ENCODE measurements at places on chromosomes 3 and 15.

DNA sequence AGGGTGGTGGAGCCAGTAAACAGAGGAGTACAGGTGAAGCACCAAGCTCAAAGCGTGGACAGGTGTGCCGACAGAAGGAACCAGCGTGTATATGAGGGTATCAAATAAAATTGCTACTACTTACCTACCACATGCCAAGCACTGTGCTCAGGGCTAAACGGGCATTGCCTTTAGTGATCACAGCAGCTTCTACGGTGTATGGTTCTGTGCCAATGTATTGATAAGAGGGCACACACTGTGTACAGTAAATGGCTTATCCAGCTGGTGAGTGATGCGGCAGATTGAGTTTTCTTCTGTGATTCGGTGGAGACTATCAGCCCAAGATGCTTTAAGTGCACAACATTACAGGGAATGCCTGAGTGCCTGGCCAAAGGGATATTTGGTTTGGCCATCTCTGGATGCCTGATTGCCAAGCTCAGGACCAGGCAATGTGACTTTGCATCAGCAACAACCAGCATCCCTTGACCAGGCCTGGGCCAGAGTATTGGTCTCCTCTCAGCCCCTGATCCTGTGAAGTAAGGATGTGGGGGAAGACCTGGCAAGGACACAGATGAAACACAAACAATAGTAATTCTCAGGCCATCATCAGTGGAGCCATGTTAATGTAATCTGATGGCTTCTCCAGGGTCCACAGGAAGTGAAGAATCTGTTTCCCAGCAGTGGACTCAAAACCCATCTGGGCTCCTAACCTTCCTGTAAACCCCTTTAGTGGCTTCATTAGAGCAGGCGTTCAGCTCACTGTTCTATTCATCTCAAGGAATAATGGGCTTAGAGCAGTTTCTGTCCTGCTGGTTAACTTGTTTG is 14.1 kb downstream of the STARD5 start:
- DNase-seq, result no peak

- no peak for DNase-seq
These were observed 303.5 kb downstream of the PTPRG start for GRCh38 chr3:61864886-61865285.

DNA sequence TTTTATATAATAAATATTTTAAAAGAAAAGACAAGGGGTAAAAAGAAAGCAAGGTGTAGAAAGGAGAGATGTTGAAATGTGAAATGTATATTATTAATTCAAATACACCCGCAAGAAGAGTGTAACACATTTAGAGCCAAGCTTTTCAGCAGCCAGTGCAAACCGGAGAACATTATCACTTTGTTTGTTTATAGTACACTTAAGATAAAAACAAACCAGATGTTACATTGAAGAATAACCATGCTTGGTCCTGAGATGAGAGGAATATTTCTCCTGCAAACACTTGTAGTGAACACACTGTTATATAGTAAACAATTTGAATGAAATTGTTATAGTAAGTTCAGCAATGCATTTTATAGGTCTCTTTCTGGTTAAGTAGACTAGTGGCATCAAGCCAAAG is 1441.5 kb downstream of the OTOL1 start:
- DNase-seq, result no peak

- no peak for DNase-seq
These were observed 67.5 kb upstream of the AKAP13 start for GRCh38 chr15:85312929-85313331.

DNA sequence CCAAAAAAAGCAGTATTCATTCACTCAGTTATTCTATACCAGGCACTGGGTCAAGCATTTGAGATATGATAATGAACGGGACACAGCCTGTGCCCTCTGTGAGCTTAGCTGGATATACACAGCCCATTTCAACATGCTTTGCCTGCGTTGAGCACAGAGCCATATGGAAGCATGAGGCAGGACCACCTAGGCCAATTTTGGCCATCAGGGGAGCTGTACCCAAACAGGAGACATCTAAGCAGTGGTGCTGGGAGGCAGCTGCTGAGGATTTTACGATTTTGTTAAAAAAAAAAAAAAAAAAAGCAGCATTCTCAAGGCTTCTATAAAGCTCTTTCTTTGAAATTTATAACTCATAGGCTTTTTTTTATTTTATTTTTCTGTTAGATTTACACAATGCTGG is 87.2 kb upstream of the SLC2A2 start:
- no peak for DNase-seq

GRCh38 chr3:109943181-109943580 is 605.8 kb upstream of the DPPA4 start:
- DNase-seq, result no peak

DNA sequence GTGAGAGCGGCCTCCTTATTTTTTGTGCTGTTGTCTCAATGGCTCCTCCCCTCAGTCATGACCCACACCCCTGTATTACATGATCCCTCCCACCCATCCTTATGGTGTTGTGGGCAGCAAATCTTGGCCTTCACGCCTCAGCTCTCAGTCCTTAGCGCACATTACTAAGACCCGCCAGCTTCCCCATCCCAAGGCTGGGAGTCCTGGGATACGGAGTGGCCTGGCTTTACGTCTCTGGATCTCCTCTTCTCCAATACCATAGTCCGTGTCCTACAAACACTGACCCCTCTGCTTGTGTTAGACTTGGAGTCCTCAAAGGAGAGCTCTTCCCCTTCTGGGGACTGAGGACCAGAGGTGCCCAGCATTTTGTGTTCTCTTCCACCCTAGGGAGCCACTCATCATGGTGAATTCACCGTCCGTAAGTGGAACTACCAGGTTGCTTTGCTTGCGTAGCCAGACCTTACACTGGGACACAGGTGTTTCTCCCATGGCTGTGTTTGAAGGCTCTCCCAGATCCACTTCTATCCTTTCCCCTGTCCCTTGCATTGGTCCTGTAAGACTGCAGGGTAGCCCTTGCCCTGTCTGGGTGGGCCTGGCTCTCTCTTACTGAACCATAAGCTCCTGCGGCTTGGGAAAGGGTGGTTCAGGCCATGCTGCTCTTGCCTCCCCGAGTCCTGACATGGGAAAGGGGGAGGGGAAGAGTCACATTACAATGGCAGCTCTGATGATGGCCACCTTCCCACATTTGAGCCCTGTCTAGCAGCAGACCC is 13.6 kb downstream of the GRM2 start:
- no peak for DNase-seq

GRCh38 chr3:114518206-114518808 is 224.5 kb downstream of the TIGIT start:
- no peak for DNase-seq

- DNase-seq, result no peak
These were observed 24.5 kb downstream of the MB21D2 start for GRCh38 chr3:192892981-192893700.

GRCh38 chr3:132606085-132606484 is 9.0 kb downstream of the ACKR4 start:
- no peak for DNase-seq

- no peak for DNase-seq
These were observed 4.4 kb upstream of the TPM1 start for GRCh38 chr15:63037976-63038720.

DNA sequence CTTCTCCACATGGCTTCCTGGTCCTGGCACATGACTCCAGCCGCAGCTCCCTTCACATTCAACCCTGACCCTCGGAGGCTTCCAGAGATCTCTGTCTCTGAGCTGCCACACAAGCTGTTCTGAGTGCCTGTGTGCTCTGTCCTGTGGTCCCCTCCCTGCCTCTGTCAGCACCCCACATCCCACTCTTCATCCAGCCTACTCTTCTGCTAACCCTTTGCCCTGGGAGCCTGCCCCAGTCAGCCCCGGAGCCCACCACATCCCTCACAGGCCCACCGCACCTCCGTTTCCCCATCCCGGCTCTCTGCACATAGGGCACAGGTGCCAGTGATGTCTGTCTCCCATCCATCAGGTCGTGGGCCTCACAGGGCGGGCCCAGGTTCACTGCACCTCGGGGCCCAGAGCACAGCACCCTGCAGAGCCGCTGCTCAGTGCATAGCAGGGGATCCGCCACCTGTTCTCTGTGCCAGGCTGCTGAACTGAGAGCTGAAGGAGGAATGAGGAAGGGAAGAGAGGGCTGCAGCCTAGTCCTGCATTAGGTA is 133.6 kb downstream of the UACA start:
- DNase-seq, result peak; percentile 73

DNA sequence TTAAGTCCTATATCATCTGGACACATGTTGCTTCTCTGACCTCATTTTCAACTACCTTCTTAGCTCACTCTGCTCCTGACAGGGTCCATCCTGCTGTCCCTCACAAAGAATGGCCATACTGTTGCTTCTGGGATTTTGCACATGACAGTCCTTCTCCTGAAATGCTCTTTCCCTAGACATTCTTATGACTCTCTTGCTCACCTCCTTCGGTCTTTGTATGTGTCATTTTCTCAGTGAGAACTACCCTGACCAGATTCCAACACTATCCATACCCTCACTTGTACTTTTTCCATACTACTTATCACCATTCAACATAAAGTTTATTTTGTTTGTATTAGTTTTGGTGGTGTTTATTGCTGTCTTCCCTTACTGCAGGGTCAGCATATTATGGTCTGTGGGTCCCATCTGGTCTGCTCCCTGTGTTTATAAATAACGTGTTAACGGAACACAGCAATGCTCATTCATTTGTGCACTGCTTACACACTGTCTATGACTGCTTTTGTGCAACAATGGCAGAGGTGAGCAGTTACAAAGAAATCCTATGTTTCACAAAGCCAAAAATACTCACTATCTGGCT is 159.5 kb downstream of the SPATA16 start:
- no peak for DNase-seq

- no peak for DNase-seq
These were observed 222.8 kb upstream of the TLE3 start for GRCh38 chr15:70320482-70320881.

- DNase-seq, result no peak
These were observed 177.0 kb upstream of the TBL1XR1 start for GRCh38 chr3:177374323-177374722.

GRCh38 chr15:94229591-94230369 is 1.6 kb upstream of the MCTP2 start:
- DNase-seq, result no peak

GRCh38 chr3:70822669-70823068 is 510.2 kb upstream of the MDFIC2 start:
- no peak for DNase-seq
